Stimulated activated CD8-positive, alpha-beta memory T cell treated with anti-CD3 and anti-CD28 coated beads, Interleukin-12 subunit alpha, Interleukin-12 subunit beta, amount 100 ng/mL, for 4 hours (primary cell): ENCODE measurements at places on chromosomes 2 and 18.

DNA sequence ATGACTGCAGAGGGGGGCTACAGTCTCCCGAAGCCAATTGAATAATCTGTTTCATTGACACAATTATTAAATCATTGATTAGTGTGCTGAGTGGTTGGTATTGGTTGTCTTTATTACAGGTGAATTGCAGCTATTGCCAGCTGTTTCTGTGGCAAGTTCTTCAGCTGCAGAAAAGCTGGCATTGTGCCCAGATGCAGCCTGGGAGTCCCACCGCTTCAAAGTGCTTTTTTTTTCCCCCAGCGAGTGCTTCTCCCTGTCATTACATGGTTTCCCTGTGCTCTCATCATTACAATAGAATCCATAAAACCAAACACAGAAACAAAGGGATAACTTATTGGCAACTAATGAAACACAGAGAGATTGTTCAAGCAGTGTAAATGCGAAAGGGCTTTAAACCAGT is 164.7 kb downstream of the GRB14 start:
- DNase-seq = no peak

DNA sequence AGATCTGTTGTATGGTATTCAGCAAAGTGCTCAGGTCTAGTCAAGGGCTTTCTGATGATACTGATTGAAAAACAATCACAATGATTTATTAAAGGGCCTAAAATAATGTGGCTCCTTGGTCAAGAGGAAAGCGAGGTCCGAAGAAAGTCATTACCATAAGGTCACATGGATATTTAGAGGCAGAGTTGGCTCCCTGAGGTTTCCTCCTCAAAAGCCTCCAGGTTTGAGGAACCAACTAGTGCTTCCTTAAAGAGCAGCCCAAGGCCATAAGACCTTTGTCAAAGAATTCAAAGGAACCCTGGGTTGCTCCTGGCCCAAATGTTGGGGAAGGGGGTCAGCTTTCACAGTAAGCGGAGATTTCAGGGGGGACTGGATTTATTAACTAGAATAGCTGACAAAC is 280.7 kb upstream of the ATP5MC3 start:
- DNase-seq = no peak

- DNase-seq = no peak
Observed at GRCh38 chr2:137190411-137191195, 425.3 kb downstream of the THSD7B start.

GRCh38 chr2:108384662-108385393 is 7.1 kb downstream of the SULT1C4 start:
- DNase-seq = no peak

GRCh38 chr2:132984731-132985130 is 314.7 kb upstream of the LYPD1 start:
- no peak for DNase-seq

GRCh38 chr2:238398577-238398976 is 28.1 kb upstream of the ASB1 start:
- DNase-seq = no peak

DNA sequence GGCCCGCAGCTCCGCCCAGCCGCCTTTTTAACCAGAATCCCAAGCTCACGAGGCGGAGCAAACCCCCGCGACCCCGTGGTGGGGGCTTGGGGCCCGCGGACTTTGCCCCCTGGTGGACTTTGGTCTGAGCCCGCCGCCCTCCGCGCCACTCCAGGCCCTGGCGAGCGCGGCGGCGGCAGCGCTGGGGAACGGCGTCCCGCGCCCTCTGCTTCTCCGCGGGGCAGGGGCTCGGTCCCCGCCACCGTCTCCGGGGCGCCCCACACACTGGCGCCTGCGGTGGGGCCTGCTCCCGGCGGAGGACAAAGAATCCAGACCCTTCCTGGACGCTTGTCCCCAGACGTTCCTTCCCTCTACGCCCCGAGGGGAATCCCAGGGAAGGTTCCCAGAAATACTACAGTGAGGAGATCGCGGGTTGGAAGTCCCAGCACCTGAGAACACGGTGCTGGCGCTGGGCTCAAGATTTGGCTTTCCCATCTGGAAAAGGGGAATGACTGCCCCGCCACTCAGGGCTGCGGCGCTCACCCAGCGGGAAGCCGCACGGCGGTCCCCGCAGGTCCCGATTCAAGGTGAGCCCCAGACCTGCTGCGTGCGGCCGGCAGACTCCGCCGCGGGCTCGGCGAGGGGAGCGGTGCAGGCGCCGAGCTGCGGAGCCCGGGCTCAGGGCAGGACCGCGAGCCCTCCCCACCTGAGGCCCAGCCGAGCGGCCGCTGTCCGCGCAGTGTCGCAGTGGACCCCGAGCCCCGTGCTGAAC is at the start of gene HAAO:
Gene HAAO, minus strand, starts transcription at position 1 of the 751 bp plus-strand sequence. CDS start 47 bp downstream, outside the sequence.
- DNase-seq = no peak

- DNase-seq = no peak
Observed at GRCh38 chr18:36862182-36862581, 33.3 kb downstream of the KIAA1328 start.

DNA sequence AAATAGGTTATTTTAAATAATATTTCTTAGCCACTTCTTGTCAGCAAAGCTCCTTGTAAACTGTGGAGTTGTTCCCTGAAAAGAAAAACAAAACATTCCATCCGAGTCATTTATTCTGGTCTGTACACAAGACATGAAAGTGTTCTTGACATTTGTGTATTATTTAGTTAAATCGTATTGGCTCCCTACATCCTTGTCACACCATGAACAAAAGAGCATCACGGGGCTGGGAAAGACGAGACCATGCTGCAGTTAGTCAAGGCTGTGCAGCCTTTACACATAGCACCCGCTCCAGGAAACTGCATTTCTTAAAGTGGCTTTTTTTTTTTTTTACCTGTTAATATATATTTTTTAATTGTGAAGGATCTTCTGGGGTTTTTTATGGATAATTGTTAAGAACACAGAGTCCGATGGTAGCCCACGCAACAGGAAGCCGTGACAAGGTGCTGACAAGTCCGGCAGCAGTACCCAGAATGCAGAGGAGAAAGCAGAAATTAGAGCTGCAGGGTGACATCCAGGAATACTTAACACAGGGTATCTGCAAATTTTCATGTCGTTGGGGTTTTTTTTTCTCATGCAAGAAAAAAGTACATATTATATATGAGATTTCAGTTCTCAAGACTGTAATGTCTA is 588.4 kb downstream of the ARHGAP15 start:
- DNase-seq = no peak

DNA sequence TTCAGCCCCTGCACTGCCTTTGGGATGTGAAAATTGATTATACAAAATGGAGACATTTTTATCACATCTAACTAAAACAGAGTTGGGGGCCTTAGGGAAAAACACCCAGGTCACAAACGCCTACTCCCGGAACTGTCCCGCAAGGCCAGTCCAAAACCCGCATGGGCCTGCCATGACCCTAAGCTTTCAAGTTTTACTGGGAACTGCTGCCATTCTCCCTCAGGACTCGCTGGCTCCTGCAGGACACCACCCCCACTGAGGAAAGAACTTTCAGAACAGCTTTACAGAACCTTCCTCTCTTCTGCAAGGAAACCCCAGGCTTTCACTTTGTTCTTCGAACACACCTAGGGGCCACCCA is 320.4 kb upstream of the HS6ST1 start:
- DNase-seq = no peak

DNA sequence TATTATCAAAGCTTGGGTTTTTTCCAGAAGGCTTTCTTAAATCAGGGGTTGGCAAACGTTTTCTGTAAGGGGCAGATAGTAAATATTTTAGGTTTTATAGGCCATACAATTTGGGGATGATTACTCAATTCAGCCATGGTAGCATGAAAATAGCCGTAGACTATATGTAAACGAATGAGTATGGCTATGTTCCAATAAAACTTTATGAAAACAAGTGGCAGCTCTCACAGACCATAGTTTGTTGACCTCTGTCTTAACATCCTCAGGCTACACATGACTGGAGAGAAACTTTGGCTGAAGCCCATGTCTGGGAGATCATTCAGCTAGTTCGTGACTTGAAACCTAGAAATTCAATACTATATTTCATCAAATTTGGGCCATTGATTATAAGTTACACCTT is 30.2 kb downstream of the UGP2 start:
- no peak for DNase-seq

GRCh38 chr18:830315-830901 is 18.4 kb upstream of the YES1 start:
- no peak for DNase-seq

- no peak for DNase-seq
Observed at GRCh38 chr18:79485788-79486355, 90.1 kb downstream of the NFATC1 start.

DNA sequence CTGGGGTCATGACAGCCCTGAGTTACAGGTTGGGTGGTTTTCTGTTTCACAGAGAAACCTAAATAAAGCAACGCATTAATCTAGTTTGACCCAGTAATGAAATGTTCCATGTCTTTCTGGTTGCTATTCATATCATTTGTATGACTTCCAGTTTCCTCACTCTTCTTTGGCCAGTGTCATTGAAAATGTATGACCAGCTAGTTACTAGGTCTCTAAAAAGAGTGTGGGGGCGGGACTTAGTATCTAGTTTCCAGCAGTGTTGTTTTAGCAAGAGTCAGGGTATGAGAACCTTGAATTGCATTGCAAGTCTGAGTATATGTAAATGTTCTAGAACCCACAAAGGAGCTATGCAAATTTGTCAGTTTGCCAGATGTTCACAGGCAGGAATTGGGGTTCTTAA is 47.7 kb downstream of the SLC9A2 start:
- no peak for DNase-seq

DNA sequence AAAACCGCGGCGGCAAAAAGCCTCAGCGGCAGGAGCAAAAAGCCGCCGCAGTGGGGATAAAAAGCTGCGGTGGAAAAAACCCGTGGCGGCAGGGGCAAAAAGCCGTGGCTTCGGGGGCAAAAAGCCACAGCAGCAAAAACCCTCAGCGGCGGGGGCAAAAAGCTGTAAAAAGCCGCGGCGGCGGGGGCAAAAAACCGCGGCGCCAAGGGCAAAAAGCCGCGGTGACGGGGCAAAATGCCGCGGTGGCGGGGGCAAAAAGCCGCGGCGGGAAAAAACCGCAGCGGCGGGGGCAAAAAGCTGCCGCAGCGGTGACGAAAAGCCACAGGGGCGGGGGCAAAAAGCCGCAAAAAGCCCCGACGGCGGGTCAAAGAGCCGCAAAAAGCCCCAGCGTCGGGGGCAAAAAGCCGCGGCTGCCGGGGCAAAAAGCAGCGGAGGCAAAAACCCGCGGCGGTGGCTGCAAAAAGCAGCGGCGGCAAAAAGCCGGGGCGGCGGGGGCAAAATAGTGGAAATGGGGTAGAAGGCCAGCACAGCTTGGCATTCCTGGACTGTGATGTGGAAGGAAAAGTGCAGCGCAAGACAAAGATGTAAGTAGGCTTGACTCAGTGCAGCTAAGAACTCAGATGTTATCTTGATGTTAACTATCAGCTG is 151.8 kb downstream of the ANKRD30BL start:
- no peak for DNase-seq

GRCh38 chr2:68978098-68978497 is 3.7 kb downstream of the GKN1 start:
- DNase-seq = no peak

DNA sequence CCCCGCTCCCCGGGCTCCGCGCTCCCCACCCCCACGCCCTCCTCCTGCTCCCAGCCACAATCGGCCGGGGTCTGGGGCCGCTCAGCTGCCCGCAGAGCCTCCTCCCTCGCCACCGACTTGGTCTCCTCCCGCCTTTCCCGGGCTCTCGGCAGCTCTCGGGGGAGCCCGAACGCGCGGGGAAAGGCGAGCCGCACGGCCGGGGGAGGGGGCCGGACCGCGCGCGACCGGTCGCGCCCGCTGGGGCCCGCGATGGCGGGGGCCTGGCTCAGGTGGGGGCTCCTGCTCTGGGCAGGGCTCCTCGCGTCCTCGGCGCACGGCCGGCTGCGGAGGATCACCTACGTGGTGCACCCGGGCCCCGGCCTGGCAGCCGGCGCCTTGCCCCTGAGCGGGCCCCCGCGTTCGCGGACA is 327 bp downstream of the LTBP1 start:
- DNase-seq = no peak
